ENCODE measurements at places on chromosomes 5 and 9.

GRCh38 chr5:18023275-18023674 is 389.0 kb downstream of the TAF11L14 start:
- H3K4me3 ChIP-seq = no peak overlapping the region
- H3K27me3 ChIP-seq = no peaks in the 10 kb centered on the region
- no peaks in the 10 kb centered on the region for H3K4me1 ChIP-seq
- H3K27ac ChIP-seq = no peak overlapping the region
- no peak for DNase-seq
- H3K36me3 ChIP-seq = no peaks in the 10 kb centered on the region

DNA sequence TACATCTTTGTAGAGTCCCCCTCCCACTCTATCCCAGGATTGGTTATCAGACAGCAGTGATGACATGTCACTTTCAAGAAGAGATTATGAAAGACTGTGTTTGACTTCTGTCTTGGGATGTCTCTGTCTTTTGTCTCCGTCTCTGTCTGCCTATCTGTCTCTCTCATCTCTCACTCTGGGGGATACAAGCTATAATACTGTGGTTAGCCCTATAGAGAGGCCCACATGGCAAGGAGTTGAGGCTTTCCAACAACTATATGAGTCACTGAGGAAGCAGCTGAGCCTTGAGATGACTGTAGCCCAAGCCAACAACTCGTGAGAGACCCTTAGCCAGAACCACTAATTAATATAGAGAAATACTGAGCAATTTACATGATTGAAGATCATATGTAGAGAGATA is 284.8 kb downstream of the PDE4D start:
- no peak overlapping the region for H3K27ac ChIP-seq
- H3K36me3 ChIP-seq = no peaks in the 10 kb centered on the region
- H3K4me1 ChIP-seq = no peaks in the 10 kb centered on the region

- peaks cover 6% of the 10 kb centered on the region for H3K27me3 ChIP-seq
- no peak overlapping the region for H3K4me3 ChIP-seq
- no peaks in the 10 kb centered on the region for H3K4me1 ChIP-seq
- no peaks in the 10 kb centered on the region for H3K36me3 ChIP-seq
Measured at GRCh38 chr5:132055808-132056609, 4.4 kb upstream of the IL3 start.

DNA sequence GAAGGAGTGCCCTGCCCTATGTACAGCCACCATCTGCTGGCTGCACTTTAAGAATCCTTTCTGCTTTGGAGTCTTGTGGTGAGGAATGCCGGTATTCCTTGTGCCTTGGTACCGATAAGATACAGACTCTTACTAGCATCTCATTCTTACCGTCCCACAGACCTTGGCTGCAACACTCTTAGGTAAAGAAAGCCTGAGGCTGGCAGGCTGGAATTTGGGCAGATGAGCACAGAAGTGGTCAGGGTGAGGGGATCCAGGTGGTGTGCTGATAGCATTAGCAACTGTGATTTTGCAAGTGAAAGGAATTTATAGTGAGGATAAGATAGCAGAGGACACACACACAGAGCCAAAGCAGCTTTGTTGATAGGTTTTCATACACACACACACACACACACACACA is 198.1 kb downstream of the ENC1 start:
- DNase-seq = no peak
- no peaks in the 10 kb centered on the region for H3K27me3 ChIP-seq
- H3K4me3 ChIP-seq = no peak overlapping the region
- no peak overlapping the region for H3K27ac ChIP-seq

- H3K4me1 ChIP-seq = peaks cover 19% of the 10 kb centered on the region
- DNase-seq = no peak
- no peak overlapping the region for H3K4me3 ChIP-seq
- no peak overlapping the region for H3K27ac ChIP-seq
Measured at GRCh38 chr5:149645236-149645635, 63.9 kb downstream of the ARHGEF37 start.
